ENCODE measurements at places on chromosomes 6 and 20. TPM values are rescaled to one million over a fixed set of nuclear protein-coding genes. Genes with fewer than 3 reads are reported as not detected.

DLL1 gene
- total RNA-seq = 11.6 TPM

CLDN20 gene
- total RNA-seq = not detected

ERVFRD-1 gene
- total RNA-seq = not detected

GPR6 gene
- 0.09 TPM for total RNA-seq

LPA gene
- total RNA-seq = 0.51 TPM

AKAP12 gene
- 13.2 TPM for total RNA-seq

CDC25B gene
- 10.2 TPM for total RNA-seq

HLA-DQA1 gene
- total RNA-seq = 66.1 TPM

GRCh38 chr6:152848919-152849318, 98.3 kb downstream of the VIP start:
- no peak for DNase-seq

DNA sequence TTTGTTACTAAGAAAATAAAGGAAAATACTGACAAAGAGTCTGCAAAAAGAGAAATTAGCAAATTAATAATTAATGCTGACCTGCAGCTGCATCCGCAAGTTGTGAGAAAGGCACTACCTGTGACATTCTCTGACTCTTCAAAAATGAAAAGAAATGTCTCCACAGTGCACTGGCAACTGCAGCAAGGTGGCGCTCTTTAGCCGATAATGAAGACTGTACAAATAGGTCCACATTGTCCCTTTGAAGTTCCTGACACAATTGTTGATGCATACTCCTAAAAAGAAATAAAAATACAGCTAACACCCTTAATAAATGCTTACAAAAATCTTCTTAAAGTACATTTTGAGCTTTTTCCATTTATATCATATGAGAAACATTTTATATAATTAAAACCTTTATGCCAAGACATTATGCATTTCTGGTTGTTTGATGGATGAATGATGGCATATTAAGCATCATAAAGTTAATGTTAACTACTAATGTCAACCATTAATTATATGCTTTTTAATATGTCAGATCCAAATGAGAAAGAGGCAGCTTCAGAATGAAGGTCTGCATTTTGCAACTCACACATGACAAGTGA, 96.5 kb downstream of the MMS22L start:
- DNase-seq = peak; percentile 60

DNA sequence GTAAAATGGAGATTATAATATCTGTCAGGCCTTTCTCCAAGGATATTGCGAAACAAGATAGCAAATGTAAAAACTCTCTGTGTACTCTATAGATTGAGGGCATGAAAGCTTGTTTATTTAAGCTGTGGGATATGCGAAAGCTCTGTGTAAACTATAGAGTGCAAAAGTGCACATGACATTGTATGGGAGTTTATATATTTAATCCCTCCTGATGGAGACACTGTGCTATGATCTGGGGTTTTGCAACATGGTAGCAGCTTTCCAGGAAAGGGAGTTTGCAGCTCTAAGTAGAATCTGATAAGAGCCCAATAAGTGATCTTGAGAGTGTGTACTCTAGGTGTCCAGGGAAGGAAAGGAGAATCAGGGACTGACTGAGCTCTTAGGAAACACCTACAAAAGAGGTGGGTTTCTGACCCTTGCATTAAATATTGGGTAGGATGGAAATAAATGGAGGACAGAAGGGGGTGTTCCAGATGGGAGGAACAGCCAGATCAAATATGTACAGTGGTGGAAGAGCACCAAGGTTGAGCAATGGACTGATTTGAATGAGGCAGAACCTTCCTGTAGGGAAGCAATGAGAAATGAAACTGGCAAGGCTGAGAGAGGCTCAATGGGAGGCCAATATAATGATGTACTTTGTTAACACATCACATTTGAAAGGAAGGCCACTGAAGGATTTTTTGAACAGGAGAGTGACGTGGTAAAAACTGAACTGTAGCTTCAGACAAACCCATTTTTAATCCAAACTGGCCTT, 450.1 kb downstream of the GJA1 start:
- DNase-seq = no peak

DNA sequence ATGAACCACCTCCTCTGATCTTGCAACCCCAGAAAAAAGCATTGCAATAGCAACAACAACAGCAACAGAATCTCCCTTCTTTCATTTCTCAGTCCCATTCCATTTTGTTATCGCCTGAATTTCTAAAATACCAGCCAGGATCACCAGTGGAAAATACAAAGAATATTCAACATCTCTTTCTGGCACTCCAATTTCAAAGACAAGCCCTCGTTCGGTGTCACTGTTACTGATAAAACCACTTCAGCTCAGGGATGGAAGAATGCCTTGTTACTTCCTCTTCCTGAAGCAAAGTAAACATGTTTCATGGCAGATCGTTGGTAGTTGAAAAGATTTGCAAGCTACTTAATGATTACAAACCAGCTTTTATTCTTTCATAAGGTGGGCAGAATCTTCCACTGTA, 94.0 kb upstream of the SPTLC3 start:
- DNase-seq = no peak

DNA sequence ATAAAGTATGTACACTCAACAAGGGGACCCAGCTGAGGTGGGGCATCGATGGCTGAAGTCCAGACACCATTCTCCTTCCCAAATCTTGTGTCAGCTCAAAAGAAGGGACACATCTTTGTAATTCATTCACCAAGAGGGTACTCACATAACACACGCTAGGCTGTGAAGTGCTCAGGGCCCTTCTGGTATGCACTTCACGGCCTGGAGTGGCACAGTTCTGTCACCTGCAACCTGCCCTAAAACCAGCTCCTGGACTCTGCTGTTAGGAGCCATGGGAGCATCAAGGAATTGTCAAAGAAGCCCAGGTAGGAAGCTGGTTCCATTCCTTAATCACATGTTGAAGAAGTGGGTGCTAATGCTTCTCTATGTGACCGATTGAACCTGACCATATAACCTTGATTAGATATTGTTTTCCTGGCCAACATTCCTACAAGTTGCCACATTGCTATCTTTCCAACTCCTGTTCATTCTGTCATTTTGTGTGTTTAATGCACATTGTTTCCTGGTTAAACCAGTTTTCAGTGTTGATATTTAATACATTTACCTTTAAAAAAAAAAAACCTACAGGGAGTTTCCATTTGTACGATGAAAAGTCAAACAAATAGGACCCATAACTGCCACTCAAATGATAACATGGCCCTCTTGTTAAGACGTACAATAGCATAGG, 127.3 kb downstream of the TNFRSF21 start:
- DNase-seq = no peak

DNA sequence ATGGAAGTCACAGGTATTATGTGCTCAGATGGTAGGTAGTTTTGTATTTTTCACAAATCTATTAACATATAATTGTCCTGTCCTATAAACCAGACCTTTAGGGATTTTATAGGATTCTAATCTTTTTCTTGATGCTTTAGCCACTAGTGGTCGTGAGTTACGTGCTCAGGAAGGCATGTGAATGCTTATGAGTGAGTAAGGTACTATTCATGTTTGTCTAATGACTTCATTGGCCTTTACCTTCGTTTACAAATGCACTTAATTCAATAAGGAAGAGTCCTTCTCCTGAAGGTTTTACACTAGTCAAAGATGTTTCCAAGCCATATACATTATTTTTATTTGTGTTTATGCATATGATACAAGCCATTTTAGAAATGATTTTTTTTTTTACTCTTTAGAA, 23.0 kb downstream of the PACRG start:
- no peak for DNase-seq

DNA sequence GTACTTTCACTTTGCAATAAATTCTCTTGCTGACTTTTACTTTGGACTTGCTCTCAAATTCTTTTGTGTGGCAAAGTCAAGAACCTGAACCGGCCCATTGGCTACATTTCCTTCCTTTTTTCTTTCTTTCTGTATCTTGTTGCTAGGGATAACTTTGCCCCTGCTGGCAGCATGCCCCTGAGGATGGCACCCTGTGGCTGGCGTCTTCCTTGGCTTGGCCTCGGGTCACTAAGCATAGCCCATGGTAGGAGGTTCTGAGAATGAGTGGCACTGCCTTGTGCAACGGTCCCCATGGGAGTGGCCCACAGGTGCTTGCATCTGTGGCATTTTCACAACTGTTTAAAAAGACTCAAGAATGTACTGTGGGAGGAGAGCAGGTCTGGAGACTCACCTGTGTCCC, 14.0 kb upstream of the HLA-F start:
- DNase-seq = no peak

DNA sequence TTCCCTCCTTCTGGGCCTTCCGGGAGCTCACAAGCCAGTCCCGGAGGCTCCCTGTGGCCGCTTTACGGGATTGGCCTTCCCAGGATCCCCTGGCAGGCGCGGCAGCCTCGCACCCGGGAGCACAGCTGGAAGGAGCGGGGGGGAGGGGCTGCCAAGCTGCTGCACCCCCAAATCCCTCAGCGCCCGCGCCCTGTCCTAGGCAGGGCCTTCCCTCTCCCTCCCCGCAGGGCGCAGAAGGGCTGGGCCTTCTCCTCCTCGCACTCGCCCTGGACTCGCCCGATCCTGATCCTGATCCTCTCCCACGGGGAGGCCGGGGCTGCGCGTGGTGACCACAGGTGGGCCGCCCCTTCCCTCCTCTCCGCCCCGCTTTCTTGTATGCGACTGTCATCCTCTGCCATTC, 146.4 kb downstream of the FNDC1 start:
- no peak for DNase-seq

GRCh38 chr20:24059174-24059573, 70.6 kb upstream of the GGTLC1 start:
- DNase-seq = no peak

DNA sequence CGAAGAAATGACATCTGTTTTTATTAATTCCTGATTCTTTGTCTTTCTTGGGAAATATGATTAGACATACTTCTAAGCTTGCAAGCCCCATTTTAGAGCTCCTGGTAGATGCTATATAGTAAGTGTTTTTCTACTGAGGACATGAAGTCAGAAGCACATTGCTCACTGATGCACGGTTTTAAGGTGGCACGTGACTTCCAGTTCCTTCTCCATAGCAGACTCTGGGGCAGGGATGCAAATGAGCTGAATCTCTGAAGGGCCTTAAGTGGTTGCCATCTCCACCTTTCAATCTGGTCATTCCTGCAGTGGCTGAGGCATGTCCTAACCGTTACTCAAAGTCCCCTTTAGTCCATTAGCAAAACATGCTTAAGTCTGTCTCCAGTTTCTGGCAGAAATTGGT, 421.2 kb upstream of the HTR1E start:
- DNase-seq = no peak

- DNase-seq = no peak
Observed at GRCh38 chr20:18003897-18004296, 35.1 kb downstream of the MGME1 start.

GRCh38 chr6:130069485-130069884, 51.1 kb downstream of the L3MBTL3 start:
- DNase-seq = no peak

GRCh38 chr6:31355583-31355948, 1.4 kb downstream of the HLA-B start:
- no peak for DNase-seq

- no peak for DNase-seq
Observed at GRCh38 chr20:8073024-8073832, 53.7 kb upstream of the TMX4 start.

GRCh38 chr20:61997891-61998290, 67.8 kb downstream of the TAF4 start:
- DNase-seq = no peak

- DNase-seq = no peak
Observed at GRCh38 chr6:111843347-111844147, 29.7 kb downstream of the FYN start.

- no peak for DNase-seq
Observed at GRCh38 chr6:45031601-45032000, 296.5 kb upstream of the RUNX2 start.

DNA sequence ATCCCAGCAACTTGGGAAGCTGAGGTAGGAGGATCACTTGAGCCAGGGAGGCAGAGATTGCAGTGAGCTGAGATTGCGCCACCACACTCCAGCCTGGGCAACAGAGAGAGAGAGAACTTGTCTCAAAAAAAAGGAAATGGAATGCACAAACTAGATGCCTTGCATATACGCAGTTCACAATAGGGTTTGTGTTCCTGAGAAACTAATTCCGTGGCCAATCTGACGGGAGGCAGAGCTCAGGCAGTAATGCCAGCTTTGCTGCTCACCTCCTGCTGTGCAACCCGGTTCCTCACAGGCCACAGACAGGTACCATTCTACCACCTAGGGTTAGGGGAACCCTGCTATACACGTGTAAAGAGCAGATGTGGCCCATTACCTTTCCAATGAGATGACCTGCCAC, 1.4 kb downstream of the CDK5RAP1 start:
- DNase-seq = no peak

DNA sequence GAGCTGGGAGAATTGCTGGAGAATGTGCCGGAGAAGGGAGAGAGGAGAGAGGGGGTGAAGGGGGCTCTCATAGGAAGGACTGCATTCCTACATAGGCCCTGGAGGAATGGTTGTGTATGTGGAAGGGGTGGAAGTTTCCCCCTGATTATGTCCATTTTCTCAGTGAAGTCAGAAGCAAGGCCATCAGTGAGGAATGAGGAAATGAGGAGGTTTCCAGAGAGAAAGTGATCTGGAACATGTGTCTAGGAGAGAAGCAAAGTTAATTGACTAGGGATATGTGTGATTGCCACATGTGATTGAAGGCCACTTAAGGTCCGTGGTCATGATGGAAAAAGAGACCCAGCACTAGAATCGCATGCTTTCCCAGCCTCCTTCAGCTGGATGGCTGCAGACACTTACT, 42.3 kb downstream of the TBPL1 start:
- DNase-seq = no peak

DNA sequence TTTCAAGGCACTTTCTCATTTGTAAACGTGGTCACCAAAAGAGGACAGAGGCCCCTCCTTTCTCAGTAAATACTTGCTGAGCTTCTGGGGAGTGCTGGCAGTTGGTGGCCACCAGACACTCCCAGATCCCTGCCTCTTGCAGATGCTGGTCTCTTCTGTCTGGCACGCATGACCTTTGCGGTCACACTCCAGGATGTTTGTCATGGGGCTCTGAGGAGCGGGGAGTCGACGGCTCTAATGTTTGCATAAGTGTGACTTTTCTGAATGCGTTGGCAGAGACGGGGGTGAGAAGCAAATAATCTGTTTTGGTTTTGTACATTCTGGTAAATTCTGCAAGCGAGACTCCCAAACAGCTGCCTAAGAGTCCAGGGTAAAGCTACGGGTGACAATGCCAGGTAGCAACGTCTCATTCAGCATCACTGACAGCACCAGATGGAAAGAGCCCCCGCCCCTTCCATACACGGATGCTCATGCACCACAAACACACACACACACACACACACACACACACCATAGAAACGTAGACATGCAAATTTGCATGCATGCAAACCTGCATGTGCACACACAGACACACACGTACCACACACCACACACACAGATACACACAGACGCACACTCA, 101.1 kb downstream of the YTHDF1 start:
- no peak for DNase-seq

DNA sequence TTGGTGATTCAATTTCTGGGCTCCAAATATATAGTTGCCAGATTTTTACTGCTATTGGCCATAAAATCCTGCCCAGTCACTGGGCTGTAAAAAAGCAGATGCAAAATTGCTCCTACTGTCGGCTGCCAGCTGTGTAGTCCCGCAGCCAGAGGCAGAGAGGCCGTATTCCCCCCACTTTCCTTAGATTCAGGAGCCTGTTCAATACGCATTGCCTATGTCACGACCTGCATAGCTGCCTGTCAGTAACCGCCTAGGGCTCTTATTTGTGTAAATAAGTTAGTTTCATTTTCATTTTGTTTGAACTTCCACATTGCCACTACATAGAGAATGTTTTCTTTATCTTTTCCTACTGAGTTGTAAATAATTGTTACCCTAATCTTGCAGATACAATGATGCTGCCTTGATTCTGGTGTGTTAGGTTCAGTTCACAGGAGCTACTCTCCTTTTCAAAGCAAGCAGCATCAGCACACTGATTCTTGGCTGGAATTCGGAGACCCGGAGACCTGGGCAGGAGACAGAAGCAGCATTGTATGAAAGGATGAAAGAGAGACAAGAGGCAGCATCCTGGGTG, 46.0 kb upstream of the UST start:
- no peak for DNase-seq

All from pancreas (tissue), 10 donors.